ENCODE measurements at places on chromosomes 6 and 20.

GRCh38 chr20:22576733-22577514 is 7.4 kb downstream of the FOXA2 start:
- no peak for DNase-seq

DNA sequence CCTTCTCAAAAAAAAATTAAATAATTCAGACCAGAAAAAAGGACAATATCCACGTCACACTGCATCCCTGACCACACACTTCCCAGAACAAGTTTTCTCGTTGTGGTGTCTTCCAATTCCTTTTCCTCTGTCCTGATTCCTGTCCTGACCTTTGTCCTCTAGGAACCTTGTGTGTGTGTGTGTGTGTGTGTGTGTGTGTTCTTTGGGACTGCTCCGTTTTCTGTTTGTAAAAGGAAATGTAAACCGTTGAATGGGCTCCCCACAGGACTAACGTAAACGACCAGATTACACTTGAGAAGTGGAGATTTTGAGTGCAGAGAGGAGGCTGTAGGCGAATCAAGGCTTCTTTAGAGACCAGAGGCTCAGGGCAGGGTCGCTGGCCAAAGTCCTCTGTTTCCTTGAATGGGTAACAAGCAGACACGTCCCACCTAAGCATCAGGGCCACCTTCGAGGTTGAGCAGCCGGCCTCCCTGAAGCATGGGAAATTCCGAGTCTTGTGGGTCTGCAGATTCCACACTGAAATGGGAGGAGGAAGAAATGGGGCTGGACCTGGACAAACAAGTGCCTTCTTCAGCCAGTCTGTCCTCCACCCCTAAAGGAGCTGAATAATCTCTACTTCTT is 7.3 kb downstream of the ZBTB46 start:
- no peak for DNase-seq

- no peak for DNase-seq
These were observed 9.7 kb upstream of the TENT5A start for GRCh38 chr6:81762132-81762531.

DNA sequence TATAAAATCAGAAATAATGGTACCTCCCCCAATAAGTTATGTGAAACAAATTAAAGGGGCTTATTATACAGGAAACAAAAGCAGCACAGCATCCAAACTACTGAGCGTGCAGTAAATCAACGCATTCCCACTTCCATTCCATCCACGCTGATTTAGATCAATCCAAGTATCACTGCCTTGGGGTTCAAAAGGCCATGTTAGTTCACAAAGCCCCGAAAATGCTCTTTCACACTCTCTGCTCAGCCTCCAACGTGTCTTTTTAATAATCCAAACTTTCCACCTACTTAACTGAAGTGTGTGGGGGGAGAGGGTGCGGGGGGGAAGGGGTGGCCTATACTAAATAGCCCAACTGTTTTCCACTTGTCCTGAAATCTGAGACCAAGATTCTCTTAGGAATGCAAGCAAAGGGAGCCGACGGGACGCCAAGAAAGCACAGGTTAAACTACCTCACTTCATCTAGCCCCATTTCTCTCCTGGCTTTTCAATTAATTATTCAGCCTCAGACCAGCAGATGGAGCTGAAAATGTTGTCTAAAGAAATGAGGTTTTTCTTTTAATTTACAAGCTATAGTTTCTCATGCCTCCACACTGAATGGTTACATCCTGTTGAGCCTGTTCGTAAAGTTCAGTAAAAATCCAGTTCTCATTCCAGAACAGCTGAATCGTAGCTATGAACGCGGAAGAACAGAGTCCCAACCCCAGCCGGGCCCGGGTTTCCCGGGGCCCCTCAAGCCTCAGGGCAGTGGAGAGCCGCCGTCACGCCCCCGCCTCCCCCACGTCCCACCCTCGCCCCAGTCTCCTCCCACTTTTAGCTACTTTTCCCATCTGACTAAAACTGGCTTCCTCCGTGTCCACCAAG is 1.0 kb upstream of the NXT1 start:
- peak; percentile 32 for DNase-seq

DNA sequence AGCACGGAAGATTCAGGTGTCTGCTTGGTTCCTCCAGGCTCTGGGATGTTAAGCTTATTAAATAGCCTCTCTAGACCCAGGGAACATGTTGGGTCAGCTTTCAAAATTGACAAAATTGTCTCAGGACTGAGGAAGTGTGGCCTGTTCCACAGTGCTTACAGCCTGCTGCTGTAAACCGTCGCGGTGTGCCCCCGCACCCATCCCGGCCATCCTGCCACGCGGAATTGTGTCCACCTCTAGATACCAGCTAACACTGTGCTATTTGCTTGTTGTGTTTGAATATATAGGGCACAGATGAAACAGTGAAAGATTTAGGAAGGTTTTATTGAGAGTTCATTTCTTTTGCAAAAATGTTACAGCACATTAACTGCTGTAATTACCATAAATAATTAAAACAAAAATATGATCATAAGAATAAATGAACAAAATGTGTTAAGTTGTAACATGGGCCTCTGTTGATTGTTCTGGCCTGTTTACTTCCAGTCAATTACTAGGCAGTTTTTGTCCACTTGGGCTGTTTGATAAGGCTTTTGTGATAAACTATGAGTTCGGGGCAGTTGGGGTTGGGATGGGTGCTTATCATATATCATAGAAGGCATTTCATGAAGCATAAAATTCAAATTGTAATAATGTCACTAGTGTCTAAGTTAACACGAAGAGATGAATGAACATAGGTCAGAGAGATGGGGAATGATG is 77.4 kb downstream of the ARID1B start:
- DNase-seq: no peak

Data from LoVo (cell line).